ENCODE measurements at places on chromosomes 7 and 10. TPM values are rescaled to one million over a fixed set of nuclear protein-coding genes. Genes with fewer than 3 reads are reported as not detected.

NSUN6 gene
- 10.5 TPM for total RNA-seq

IGF2BP3 gene
- total RNA-seq: 111 TPM

DNA sequence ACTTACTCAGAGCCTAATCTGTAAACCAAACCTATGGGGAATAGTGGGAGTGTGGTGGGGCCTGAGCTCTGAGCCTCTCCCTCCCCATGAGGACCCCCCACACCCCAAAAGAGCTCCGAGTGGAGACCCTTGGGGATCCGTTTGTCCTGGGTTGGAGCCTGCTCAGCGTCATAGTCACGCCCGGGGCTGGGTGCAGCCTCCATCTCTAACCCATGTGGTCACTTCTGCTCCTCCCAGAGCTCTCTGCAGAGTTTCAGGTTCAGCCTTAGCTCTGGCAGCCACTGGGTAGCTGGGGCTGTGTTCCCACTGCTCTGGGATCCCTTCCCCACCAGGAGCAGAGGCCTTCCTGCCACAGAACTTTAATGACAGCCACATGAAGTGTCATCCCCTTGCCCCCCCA, 25.9 kb downstream of the PFKFB3 start:
- no peak for DNase-seq

DNA sequence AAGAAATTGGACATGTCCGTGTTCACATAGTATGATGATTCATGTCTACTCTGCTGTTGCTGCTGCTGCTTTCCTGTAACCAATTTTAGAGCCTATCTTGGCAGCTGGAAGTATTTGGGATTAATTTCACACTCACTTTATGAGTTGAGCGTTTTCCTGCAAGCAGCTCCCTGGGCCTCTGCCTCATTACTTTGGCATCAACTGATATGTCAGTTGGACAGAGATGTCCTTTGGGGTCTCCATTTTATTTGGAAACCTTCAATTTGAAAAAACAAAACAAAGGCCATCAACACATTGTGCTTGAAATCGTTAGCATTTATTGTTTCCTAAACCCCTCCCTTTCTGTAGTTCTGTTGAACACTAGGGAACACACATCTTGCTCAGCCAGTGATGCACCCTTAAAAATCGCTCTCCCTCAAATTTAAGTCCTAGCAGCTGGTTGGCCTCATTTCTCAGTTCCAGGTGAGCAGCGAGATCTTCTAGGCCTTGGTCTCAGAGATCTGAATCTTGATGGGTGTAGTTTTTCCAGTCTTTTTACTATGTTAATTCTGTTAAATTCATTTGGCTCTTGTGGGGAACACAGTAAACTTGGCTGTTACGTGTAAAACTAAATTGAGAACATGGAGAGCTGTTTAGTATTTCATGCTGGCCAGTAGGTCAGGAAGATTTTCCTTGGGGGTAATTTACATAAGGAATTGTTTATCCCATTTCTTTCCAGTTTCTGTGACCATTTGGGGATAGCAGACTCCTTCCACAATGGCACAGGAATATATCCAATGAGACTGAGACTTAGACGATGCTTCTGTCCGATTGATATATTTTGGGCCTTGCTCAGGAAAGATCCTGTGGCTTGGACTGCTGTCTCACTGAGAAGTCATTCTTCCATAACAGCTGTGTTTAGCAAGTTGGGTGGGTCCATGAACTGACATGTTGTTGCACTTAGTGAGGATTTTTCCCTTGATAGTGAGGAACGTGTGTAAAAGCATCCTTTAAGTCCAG, 371.6 kb downstream of the BBS9 start:
- DNase-seq: no peak

DNA sequence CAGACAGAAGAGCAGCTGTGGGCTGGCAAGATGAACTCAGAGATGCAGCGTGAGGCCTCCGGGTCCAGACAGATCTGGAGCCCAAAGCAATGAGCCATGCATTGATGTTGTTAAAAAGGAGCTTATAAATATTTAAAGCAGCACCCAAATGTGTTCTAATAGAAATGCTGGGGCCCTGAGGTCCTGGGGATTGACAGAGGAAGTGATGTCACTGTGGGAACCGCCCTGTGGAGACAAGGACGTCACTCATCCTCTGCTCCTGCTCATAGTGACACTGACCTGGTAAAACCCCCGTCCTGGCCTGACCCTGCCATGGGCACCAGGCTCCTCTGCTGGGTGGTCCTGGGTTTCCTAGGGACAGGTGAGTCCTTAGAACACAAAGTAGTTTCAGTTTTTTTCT, 197.0 kb upstream of the PRSS58 start:
- DNase-seq: no peak

DNA sequence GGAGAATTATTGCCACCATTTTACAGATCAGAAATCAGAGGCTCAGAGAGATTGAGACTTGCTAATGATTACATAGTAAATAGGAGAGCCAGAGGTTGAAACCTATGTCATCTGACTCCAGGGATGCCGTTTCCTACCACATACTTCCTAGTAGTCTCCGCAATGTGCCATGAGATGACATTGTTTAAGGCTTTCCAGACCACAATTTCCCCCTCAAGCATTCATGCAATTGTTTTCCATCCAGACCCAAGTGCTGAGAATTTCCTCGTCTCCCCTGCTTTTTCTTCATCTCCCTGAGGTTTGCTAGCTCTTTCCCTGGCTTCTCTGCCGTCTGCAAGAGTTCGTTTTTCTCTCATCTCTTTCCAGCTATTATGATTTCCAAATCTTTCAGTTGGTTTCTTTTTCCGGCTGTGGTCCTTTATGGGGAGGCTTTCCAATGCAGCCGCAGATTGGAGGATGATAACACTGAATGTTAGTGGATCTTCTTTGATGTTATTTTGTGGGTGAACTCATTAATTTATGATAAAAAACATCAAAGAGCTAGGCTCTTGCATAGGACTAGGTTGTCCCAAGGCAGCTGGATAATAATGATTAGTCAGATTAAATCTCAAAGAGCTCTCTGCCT, 6.9 kb upstream of the GOLGA7B start:
- no peak for DNase-seq

GRCh38 chr10:100735087-100735336, 10.4 kb upstream of the PAX2 start:
- no peak for DNase-seq

DNA sequence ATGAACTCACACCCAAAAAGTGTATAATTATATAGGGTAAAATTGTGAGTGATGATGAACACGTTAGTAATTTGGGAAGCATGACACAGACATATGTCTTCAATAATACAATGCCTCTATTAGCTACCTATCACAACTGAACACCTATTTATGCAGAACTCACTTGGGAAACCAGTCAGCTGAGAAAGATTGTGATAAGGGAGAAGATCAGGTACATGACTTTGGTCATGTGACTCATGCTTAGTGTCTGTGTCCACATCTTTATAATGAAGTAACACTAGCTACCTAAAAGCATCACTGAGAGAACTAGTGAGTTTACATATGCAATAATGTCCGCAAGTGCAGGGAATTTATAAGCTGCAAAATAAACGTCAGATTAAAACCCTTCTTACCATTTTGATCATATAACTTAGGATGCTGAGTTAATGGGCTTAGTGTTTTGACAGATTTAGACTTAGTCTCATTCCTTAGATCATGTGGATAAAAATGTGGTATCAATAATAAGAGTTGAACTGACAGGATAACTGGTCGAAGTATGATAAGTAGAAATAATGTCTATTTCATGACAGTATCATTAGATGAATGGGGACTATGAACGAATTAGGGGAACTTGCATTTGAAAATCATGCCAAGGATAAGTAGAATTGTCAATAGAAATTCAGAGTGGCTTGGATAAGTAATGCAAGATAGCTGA, 11.6 kb downstream of the VWDE start:
- DNase-seq: no peak

GRCh38 chr10:24887855-24888231, 64.6 kb downstream of the PRTFDC1 start:
- no peak for DNase-seq

- no peak for DNase-seq
These were observed 173.8 kb downstream of the TRIL start for GRCh38 chr7:28784171-28784902.

DNA sequence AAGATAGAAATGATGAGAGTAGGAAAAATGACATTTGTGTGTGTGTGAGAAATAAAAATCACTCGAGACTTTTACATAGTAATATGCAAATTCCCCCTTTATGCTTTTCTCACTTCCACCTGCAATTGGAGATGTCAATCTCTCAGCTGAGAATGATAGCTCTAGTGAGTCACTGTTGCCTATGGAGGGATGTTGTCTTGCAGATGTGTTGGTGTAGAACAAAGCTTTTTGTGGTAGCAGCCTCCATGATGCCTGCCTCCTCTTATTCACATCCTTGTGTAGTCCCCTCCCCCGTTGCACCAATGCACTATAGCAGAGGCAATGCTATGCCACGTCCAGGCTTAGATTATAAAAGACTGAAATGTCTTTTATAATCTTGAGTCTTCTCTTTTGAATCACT, 33.8 kb downstream of the SPAG6 start:
- no peak for DNase-seq

- DNase-seq: no peak
These were observed 15.0 kb downstream of the TBC1D12 start for GRCh38 chr10:94417321-94417720.

DNA sequence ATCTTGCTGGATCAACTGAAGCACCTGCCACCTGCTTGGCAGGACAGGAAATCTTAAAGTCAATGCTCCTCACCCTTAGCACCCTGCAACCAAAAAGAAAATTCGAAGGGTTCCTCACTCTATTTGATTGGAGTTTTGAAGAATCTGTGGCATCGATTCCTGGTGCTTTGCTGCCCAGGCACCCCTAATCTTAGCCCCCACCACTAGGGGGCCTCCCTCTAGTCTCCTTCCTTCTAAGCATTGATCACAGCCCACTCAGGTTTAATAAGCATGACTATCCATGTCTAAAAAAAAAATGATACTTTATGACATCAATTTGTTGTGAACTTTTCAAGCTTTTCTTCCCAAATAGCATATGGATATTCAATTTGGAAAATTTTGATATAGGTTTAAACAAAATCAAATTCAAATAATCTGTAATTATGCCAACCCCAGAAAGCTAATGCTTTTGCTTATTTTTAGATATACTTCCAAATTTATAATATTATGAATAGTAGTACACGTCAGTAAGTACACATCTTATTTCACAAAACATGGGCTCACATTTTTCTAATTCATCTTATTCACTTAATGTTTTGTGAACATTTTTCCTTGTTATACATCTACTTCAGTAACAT, 45.3 kb downstream of the NRG3 start:
- DNase-seq: peak; percentile 75
